ENCODE measurements at places on chromosomes 16 and 17.

DNA sequence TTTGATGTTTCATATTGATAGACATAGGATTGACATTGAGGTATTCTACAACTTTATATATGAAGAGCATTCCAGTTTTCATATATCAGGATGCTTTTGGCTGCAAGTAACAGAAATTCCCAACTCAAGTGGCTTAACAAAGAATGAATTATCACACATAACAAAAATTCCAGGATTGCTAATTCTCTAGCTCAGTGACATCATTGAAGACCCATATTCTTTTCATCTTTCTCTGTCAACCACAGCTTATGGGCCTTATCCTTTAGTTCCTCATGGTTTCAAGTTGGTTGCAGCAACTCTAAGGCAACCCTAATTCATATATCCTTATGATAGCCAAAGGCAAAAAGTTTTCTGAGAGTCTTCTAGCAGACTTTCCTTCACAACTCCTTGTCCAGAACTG is 91.5 kb upstream of the HAS3 start:
- no peak for DNase-seq

DNA sequence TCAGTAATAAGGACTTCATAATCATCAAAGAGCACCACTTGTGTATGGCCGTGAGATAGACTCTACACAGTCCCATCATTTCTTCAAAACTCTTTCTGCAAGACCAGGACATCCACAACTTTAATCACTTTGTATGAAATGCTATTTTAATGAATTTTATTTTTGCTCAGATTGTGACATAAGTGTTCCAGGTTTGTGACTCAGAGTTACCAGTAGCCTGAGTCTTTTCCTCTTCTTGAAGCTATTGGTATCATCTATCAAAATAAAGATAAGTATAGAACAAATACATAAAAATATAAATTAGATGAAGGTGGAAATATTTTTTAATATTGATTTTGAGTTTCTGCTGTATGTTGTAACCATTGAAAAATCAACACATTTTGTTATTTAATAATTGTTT is 16.6 kb upstream of the VWA3A start:
- DNase-seq, result no peak

DNA sequence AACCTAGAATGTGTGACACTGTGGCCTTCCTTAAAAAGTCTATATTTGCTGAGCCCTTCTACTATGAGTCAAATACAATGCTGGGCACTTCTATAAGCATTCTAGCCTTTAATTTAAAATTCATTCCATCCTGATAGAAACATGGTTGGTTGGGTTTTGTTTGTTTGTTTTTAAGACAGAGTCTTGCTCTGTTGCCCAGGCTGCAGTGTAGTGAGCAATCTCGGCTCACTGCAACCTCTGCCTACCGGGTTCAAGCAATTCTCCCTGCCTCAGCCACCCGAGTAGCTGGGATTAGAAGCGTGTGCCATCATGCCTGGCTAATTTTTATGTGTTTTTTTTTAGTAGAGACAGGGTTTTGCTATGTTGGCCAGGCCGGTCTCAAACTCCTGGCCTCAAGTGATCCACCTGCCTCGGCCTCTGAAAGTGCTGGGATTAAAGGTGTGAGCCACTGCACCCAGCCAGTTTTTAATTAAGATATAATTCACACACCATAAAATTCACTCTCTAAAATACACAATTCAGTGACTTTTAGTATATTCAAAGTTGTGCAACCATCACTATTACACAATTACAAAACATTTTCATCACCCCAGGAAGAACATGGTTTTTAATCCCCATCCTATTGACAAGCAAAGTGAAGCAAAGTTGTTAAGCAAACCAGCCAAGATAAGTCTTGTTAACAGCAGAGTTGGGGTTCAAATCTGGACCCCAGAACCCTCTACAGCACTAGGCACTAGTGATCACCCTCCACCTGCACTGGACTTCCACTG is 42.8 kb downstream of the CMTM4 start:
- DNase-seq, result no peak

GRCh38 chr17:40063901-40064531 is 1.3 kb downstream of the THRA start:
- DNase-seq, result no peak

DNA sequence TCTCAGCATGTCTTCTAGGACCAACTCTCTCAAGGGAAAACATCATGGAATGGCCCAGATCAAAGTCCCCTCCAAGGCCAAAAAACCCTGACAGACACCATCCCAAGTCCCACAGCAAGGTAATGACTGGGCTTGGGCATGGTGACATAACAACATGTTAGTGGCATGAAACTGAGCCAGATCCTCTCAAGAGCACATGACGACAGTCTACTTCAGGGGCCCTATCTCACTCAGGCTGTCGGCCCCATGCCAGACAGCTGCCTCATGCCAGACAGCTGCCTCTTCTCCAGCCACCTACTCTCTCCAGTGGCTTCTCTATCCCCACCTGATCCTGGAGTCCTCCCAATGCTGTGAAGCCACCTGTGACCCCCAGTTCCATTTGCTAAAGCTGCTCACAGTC is 18.4 kb downstream of the HSD11B2 start:
- DNase-seq, result no peak

DNA sequence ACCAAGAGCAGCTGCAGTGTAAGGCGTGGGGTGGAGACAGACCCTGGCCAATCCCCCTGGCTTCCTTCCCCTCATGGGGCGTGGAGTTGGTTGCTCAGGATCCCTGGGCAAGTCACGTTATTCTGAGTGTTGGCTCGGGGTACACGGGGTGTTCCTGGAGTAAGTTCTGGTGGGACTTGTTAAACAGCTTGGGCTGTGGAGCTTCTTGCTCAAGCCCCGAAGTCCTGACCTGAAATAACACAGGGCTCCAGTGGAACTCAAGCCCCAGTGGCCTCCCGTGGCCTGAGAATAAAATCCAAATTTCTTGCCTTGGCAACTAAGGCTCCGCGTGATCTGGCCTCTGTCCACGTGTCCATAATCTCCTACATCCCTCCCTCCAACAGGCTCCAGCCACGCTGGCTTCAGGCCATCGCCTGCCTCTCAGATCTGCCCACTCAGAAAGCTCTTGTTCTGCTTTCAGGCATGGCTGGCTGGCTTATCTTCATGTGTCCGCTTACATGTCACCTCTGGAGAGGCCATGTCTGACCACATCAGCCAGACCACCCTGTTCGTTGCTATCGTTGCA is 49.3 kb upstream of the BCO1 start:
- no peak for DNase-seq

DNA sequence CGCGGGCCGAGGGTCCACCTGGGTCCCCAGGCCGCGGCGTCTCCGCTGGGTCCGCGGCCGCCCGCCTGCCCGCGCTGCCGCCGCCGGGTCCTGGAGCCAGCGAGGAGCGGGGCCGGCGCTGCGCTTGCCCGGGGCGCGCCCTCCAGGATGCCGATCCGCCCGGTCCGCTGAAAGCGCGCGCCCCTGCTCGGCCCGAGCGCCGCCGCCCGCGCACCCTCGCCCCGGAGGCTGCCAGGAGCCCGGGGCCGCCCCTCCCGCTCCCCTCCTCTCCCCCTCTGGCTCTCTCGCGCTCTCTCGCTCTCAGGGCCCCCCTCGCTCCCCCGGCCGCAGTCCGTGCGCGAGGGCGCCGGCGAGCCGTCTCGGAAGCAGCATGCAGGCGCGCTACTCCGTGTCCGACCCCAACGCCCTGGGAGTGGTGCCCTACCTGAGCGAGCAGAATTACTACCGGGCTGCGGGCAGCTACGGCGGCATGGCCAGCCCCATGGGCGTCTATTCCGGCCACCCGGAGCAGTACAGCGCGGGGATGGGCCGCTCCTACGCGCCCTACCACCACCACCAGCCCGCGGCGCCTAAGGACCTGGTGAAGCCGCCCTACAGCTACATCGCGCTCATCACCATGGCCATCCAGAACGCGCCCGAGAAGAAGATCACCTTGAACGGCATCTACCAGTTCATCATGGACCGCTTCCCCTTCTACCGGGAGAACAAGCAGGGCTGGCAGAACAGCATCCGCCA is 504 bp downstream of the FOXC2 start:
- no peak for DNase-seq

GRCh38 chr17:82892899-82893565 is 53.2 kb upstream of the ZNF750 start:
- DNase-seq, result no peak

GRCh38 chr16:27999687-28000086 is 63.8 kb downstream of the GSG1L start:
- DNase-seq, result no peak

GRCh38 chr17:491086-492021 is 138.7 kb upstream of the RPH3AL start:
- DNase-seq, result peak; percentile 49

- no peak for DNase-seq
Measured at GRCh38 chr17:16456742-16457316, 35.2 kb downstream of the LRRC75A start.

GRCh38 chr16:36336-36984 is 16.9 kb downstream of the POLR3K start:
- no peak for DNase-seq

GRCh38 chr17:38705523-38705802 is 390 bp downstream of the MLLT6 start:
- DNase-seq, result peak; percentile 43

DNA sequence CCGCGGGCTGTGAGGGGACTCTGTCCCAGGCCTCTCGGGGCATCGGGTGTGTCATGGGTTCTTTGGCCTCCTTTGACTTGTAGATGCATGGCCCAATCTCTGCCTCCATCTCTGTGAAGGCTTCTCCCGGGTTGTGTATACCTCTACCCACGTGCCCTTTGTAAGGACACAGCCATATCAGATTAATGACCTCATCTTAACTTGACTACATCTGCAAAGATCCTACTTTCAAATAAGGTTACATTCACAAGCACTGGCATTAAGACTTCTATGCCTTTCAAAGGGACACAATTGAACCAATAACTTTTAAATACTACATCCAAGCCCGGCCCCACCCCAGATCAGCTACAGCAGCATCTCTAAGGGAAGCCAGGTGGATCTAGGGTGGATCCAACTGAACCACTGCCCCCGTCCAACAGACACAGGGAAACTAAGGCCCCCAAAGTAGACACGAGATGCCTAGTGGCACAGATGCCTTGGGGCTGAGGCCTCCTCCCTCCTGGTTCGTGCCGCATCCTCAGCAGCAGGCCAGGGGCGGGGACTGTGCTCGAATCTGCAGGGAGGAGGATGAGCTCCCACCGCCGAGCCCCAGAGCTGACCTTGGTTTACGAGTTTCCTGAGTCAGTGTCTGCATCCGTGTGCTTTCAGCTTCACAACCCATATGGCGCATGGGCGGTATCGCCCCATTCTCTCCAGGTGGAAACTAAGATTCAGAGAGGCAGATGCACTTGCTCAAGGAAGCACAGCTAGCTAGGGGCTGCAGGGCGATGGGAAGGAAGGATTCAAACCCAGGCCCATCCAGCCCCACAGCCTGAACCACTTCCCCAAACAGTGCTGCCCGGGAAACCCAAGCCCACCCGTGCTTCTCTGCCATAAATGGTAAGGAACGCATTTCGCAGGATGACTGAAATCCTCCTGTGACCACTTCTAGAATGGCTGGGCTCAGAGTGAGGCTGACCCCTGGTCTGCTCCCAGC is 353.3 kb downstream of the C16orf95 start:
- DNase-seq, result no peak

DNA sequence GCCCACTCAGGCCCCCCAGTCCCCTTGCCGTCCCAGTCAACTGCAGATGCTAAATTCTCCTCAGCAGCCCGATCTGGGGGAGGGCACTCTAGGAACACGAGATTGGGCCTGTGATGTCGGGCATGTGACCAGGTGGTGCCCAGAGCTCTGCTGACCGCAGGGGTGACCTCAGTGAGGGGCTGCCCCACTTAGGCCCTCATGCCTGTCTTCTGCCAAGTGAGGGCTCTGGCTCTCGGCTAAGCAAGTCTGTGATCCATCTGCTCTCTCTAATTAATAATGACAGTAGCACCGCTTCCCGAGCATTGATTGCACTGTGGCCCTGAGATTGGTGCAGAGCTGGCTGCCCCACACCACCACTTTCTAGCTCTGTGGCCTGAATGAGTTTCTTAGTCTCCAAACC is 138.8 kb downstream of the MRM1 start:
- DNase-seq, result no peak

DNA sequence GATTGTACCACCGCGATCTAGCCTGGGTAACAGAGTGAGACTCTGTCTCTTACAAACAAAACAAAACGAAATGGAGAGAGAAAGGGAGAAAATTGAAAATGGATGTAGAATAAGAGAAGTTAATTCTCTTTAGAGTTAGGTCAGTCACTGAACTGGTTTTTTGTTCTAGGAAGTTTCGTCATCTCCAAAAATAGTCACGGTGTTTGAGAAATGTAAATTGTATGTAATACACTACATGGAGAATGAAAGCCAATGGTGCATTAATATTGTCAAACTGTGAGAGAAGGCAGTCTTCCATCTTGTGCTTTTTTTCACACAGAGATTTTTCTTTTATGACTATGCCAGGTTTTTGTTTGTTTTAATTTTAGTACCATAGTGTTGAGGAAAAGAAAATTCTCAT is 145.9 kb downstream of the BCAS3 start:
- no peak for DNase-seq

- DNase-seq, result no peak
Measured at GRCh38 chr16:83270640-83271039, 537.1 kb upstream of the HSBP1 start.

GRCh38 chr16:57169327-57169726 is 16.5 kb downstream of the PSME3IP1 start:
- DNase-seq, result no peak

DNA sequence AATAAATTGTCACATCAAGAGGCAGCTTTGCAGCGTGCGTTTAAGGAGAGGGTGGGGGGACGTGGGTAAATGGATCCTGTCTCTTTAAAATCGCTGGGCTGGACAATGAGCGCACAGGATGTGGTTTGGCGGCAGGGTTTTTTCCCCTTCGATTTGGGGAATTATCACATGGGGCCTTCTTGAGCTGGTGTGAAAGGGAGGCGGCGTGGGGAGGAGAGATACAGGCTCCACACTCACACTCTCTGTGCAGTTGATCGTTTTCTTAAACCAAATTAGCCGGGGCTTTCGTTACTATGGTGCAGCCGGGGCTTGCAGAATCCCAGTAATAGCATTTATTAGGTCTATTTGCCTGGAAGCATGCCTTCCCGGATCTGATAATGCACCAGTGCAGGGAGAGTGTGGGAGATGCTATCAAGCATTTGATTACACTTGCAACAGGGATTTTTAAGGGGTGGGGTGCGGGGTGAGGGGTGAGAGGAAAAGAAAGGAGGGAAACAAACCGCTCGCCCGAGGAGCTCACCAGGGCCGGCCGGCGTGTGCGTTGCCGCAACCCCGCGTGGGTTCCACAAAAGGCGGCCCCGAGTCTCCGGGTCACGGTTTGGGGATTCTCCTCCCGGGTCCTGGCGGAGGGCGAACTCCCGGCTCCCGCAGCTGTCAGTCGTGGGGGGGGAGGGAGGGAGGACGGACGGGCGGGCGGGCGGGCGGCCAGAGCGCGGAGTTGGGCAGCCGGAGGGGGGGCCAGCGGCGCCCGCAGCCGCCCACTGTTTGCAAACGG is 58.8 kb upstream of the GSE1 start:
- no peak for DNase-seq

- DNase-seq, result no peak
Measured at GRCh38 chr16:11242658-11243057, 13.3 kb downstream of the SOCS1 start.
